Activated CD4-positive, alpha-beta T cell treated with anti-CD3 and anti-CD28 coated beads, Interleukin-2, amount 10 ng/mL, durations not matched to agents 7 days and 5 days (primary cell): ENCODE measurements at places on chromosomes 7 and 10. TPM values are rescaled to one million over a fixed set of nuclear protein-coding genes. Genes with fewer than 3 reads are reported as not detected.

- no peak for DNase-seq
Observed at GRCh38 chr10:133072720-133073390, 14.9 kb upstream of the ADGRA1 start.

DNA sequence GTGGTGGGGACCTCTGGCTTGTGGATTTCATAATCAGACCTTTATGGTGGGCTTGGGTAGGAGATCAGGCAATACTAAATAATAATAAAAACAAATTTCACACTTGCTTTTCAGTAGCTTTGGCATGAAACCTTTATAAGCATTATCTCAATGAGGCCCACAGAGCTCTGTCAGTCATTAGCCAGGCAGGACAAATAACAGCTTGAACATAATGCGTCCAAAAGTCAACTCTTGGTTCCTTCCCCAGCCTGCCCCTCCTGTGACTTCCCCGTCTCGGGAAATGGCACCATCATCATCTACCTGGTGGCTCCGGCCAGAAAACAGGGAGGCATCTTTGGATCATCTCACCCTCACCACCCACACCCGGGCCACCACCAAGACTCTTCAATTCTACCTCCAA, 40.8 kb downstream of the KCTD7 start:
- DNase-seq = no peak

DNA sequence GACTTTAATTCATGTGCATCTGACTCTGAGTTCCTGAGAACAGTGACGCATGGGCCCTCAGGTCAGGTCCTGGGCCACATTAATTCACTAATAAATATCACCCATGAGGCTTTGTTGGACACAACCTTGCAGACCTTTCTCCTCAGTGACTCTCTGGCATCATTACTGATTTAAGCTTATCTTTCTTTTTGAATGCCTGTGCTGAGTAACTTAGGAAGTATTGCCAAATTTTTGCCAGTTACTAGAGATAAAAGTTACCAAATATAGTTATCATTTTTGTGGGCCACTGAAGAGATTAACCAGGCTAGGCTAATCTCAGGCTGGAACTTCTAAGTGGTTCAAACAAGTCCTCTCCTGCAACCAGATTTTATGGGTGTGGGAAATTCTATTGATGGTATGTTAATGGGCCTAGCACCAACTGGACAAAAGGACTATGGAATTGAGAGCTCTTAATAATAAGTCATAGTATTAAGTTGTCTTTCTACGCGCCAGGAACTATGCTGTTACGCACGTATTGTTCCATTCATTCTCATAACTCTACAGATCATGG, 28.8 kb upstream of the PRTFDC1 start:
- no peak for DNase-seq

DNA sequence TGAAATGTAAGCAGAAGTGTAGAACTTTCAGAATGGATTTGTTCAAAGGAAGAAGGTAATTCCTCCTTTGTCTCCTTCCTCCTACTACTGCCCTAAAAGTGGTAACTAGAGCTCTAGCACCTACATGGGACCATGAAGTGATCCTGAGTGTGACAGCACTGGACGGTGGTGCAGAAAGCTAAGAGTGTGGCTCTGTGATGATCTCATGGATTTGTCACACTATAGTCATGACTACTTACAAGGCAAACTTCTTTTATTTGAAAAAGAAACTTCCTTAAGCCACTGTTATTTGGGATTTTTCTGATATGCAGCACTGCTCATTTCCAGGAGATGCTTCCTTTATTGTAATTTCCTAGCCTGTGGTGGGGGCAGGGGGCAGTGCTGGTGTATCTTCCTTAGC, 5.8 kb upstream of the FHIP2A start:
- no peak for DNase-seq

DNA sequence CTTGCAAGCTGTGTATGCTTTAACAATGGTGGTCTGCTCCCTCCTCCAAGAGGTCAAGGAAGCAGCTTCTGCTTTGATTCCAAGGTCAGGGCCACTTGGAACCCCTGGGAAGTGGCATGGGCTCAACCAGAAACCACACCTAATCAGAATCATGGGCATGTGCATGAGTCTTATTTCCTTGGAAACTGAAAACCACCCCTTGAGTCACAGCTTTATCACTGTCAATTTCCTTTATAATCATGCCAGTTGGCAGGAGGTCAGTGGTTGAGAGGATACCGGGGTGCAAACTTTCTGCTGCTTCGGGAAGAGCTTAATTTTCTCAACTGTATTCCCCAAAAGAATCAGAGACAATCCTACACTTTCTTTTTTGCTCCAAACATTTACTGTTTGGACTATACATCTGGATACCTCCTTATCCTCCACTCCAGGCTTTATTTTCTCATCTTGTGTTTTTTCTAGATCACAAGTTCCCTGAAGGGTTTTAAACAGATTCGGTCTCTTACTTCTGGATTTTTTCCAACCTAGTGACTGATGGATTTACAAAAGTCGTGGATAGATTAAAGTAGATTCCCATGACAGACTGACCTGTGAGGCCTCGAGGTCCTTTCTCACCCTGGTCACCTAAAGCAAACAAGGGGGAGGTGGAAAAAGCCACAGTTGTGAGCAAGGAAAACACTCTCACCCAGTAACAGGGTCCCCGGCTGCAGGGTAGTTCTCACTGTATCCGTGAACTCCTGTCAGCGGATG, 36.0 kb downstream of the COL17A1 start:
- no peak for DNase-seq

GRCh38 chr10:20959242-20959641, 62.1 kb upstream of the NEBL start:
- DNase-seq = no peak

GRCh38 chr7:77409739-77410547, 6.2 kb downstream of the GSAP start:
- no peak for DNase-seq

DNA sequence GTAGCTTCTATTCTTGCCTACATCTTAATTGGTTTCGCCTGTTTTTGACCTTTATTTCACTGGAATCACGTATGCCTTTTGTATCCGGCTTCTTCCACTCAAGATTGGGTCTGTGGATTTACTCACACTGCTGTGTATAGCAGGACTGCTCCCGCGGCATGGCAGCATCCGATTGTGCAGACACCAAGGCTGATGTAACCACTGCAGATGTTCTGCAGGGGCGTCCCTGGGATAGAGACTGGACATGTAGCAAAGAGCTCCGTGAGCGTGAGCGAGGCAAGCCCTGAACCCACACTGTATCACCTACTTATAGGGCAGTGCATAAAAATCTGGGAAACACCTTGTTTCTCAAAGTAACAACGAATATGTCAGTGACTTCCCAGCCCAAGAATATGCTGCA, 11.4 kb upstream of the IDI2 start:
- no peak for DNase-seq

DNA sequence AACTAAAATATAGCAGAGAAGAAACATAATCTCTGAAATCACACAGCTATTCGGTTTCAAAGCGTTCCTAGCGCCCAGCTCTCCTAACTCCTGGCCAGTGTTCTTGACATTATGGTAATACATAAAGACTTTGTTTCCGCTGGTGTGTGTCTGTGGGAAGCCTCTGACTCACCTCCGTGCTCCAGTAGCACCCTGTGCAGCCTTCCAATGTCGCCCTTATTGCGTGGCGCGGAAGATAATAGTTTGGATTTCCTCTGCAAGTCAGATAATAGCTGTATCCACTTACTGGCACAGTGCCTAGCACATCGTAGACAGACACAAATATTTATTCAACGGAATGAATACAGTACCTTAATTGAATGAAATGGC, 570 bp downstream of the BMS1 start:
- DNase-seq = peak; percentile 18

DNA sequence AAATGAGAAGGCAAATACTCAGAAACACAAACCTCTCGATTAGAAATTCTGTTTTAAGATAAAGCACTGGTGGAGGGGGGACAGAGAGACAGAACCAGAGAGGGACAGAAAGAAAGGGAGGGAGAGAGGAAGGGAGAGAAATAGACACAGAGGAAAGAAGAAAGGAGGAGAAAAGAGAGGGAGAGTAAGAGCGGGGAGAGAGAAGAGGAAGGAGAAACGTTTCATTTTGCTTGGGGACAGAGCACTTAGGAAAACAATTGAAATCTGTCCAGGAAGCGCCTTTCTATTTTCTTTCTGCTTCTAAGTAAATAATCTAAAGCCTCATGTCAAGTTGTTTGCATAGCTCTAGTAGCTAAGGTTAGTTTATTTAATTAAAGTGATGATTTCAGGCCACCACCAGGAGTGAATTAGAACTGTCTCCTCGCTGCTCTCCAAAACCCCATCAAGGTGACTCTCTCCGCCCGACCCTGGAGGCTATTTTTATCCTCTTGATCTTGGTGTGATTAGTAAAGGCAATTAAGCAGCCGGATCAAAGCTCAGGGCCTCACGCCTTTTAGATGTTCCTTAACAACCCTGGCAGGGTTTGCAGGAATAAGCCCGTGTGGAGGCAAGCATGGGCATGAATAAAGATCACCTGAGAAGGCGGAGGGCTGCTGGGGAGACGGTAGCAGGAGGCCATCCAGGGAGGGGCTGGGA, 73.4 kb upstream of the INSIG1 start:
- no peak for DNase-seq

GRCh38 chr10:46536781-46537180, 19.7 kb downstream of the GPRIN2 start:
- no peak for DNase-seq

DNA sequence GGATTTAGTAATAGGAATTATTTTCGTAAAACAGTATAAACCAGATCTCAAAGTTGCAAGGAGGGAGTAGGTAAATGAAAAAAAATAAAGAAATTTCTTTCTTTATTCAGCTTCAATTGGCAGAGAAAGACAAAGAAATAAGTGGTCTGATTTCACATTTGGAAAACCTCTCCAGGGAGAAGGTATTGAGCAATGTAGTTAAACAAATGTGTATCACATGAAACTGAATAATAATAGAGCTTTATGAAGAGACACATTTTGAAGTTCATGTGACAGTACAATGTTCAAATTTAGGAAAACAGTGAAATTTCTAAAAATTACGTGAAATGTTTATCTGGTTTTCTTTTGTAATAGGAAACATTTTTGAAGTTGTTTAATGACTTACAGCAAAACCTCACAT, 63.0 kb downstream of the TAX1BP1 start:
- DNase-seq = no peak

Gene NAT16
- total RNA-seq = not detected

Gene PRXL2A
- 5.7 TPM for total RNA-seq

Gene TCAF1
- total RNA-seq = 14.6 TPM

Gene STEAP1B
- 0.19 TPM for total RNA-seq
